ENCODE measurements at places on chromosomes 1 and 21.

GRCh38 chr1:225849925-225850324 is 32.3 kb downstream of the TMEM63A start:
- DNase-seq: no peak

GRCh38 chr1:22761101-22761500 is 50.5 kb downstream of the EPHB2 start:
- DNase-seq: no peak

DNA sequence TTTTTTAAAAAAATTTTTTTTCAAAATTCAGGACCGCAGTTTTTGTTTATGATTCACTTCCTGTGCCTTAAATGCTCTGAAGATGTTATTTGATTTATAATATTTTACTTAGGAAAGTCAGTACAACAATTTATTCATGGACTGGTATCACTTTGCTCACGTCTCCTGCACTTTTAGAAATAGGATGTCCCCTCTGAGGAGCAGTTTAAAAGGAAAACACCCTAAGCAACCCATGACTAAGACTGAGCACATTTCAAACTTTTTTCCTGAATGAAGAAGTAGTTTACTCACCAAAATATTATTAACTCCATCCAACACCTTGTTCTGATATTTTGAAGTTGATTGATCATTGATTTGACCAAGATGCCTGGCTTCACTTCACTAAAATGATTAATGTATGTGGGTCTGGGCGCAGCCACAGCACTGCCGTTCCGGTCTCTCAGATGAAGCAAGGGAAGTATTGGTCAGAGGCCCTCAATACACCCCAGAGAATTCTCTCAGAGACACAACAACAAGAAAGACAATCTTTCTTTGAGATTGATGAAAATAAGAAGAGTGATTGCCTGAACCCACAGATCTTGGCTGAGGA is 223.9 kb downstream of the TGFB2 start:
- DNase-seq: no peak

GRCh38 chr1:179141592-179142251 is 59.9 kb downstream of the TOR3A start:
- DNase-seq: no peak

DNA sequence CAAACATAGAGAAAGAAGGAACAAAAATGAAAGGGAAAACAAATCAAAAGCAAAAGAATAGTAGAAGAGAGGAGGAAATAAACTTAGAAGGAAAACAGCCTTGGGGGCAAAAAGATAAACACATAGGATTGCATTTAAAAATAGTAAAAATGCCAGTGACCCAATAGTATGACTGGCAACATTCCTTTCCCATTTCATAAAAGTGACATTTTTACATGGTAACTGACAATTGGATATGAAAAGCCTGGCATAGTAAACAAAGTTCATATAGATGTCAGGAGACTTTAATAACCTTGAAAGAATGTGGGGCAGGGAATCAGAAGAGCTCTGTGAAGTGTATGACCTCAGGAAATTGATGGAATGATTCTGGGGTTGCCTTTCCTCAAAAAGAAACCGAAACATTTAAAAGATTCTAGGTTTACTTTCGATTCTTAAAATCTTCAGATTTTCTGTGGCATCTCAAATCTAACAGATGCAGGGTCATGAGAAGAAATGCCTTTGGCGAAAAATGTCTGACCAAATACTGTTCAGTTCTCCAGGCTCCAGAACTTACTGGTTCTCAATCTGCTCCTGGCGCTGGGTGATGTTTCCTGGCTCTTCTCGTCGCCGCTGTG is 33.7 kb downstream of the SPTA1 start:
- no peak for DNase-seq

DNA sequence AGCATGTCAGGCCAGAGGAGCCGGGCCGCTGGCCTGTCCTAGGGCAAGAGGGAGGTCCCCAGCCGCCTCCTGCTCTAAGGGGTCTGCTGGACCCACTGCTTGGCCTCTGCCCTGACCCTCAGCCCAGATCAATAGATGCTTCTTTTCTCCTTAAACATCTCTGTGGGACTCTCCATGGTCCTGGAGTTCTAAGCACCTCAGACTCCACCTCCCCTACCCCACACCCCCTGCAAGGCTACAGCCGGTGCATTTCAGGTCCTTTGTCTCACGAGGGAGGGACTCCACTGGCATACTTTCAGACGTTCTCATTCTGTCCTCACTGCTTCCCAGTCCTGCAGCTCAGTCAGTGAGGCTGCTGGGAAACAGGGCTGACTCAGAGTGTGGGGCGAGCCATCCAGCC is 11.0 kb downstream of the CNTN2 start:
- DNase-seq: no peak

DNA sequence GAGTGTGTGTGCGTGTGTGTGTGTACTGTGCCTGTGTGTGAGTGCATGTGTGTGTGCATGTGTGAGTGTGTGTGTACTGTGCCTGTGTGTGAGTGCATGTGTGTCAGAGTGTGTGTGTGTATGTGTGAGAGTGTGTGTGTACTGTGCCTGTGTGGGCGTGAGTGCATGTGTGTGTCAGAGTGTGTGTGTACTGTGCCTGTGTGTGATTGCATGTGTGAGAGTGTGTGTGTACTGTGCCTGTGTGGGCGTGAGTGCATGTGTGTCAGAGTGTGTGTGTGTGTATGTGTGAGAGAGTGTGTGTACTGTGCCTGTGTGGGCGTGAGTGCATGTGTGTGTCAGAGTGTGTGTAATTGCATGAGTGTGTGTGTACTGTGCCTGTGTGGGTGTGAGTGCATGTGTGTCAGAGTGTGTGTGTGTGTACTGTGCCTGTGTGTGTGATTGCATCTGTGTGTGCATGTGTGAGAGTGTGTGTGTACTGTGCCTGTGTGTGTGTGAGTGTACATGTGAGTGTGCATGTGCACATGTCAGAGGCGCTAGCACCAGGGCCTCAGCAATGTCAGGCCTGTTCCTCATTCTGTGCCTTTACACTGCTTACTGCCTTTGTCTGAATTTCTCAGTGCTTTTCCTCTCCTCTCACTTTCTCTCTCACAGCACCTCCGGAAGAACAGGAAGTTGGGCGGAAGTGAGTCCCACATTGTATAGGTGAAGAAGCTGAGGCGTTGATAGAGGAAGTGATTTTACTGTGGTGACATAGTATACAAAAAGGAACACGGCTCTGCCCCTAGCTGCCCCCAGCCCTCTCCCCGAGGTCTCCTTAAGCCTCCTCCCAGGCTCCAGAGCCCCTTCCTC is 4.9 kb downstream of the SLC5A9 start:
- DNase-seq: no peak

DNA sequence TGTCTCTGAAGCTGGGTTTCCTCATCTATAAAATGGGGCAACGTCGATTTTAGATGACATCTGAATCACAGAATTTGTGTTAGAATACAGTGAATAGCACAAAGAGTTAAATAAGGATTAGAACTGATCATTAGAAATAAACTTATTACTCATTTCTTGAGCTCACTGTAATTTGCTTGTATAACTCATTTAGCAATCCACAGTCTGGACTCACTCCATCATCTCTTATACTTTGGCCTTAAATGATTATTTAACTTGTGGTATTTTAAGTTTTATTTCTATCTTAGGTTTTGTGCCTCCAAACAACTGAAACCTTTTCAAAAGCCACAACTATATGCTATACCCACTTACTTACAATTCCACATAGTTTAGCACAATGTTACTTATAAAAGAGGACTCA is 128.0 kb downstream of the CDC42BPA start:
- no peak for DNase-seq

- no peak for DNase-seq
Measured at GRCh38 chr1:185984113-185984836, 250.1 kb downstream of the HMCN1 start.

GRCh38 chr1:207962716-207963426 is 51.9 kb upstream of the CD34 start:
- DNase-seq: no peak

GRCh38 chr1:2472561-2473177 is 3.4 kb upstream of the PLCH2 start:
- DNase-seq: no peak

DNA sequence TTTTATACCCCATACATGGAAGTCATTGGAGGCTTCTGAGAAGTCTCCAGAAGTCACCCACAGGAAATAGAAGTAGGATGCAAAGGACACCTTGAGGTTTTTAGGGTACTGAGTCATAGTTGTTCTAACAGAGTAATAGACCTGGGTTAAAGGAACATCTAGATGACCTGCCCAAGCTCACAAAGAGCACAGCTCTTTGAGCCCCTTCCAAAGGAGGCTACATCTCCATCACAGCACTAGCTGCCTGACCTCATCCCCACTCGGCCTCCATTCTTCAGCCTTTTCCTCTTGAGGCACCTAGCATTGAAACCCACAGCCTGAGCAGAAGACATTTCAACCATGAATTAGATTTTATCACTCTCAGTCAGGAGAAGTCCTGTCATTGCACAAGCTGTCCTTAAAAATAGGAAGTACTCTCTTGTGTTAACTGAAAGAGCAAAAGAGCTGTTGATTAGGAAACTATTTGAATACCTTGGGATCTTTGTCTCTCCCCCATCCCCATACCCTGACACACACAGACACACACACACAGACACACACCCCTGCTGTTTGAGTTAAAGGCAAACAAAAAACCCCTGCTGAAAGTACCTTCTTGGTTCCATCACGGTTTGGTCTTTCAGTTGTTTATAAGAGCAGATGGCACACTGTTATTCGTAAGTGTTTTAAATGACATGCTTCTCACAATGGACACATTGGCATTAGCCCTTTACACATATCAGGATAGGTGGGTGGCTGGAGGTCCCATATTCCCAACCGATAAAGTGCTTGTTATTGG is 22.2 kb downstream of the MKNK1 start:
- peak; percentile 86 for DNase-seq

DNA sequence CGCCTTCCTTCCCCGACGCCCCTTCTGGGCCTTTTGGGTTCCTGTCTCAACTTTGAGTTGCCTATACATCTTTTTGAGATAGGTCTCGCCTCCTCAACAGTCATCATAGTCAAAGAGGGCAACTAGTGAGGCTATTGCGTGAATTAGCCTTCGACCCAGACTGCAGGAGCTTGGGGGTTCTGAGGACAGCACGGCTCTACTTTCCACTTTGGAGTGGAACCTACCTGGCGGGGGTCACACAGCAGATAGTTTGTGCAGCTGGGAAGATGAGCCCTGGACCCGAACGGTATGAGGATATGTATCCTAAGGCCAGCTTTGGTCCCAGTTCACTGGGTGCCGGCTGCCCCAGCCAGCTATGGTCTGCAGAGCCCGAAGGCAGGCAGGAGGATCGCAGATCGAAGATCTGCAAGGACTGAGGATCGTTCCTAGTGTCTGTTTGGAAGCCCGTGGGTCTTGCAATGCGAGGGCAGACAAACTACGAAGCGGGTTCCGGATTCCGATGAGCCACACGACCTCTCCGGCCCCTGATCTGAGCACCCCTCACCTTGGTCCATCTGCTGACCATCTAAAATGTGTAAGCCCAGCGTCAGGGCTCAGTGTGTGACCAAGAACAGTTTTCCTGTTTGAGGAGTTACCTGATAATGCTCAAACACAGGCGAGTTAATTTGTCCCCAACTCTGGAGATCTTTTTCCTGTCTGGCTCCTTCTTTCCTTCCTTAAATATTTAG is 8.1 kb downstream of the FOXD2 start:
- no peak for DNase-seq

DNA sequence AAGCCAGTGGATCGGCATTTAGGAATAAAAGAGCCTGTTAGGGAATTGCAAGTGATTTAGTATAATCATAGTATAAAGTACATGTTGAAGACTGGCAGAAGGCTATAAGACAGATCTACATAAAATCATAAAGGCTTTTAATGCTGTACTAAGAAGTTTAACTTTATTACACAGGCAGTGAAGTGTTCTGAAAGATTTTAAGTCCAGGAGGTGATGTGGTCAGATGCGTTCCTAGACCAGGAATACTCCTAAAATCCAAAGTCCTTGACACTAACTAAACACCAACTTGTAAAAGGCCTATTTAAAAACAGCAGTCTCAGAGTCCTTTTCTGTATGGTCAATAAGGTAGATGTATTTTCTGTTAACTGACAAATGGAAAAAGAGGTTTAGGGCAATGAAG is 57.0 kb downstream of the KIFAP3 start:
- no peak for DNase-seq

GRCh38 chr1:154326546-154327465 is 1.5 kb downstream of the ATP8B2 start:
- no peak for DNase-seq

GRCh38 chr1:220747437-220748088 is 559 bp upstream of the MTARC2 start:
- no peak for DNase-seq

- DNase-seq: no peak
Measured at GRCh38 chr1:8646189-8646588, 171.3 kb downstream of the RERE start.

DNA sequence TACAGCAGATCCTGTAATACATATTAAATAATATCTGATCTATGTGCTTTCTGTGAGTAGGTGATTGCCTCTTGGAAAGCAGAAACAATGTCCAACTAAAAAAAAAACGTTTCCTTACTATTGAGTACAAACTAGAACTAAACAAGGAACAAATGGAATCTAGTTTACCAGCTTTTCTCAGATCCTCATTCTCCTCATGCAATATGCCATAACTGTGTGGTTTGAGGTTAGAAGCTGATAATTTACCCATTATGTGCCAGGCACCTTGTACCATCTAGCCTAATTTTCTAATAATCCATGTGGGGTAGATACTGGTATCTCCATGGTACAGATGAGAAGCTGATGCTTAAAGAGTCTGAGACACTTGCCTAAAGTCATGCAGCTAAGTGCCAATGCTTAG is 154.7 kb downstream of the PTGER3 start:
- no peak for DNase-seq

DNA sequence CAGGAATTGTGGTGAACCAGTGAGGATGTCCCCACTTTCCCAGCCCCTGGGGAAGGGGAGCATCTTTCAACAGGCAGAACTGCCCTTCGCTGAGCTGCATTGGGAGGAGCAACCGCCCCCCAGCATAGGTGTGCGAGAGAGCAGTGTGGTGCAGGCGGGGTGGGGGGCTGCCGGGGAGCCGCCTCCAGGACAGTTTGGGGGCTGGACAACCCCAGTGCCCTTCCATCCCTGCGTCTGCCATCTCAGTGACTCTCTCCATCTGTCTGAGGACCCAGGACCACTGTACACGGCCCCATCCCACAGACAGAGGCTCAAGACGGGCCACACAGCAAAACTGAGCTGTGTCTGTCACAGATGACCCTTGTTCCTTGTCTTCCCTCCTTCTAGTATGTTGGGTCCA is 14.2 kb downstream of the PODN start:
- no peak for DNase-seq

DNA sequence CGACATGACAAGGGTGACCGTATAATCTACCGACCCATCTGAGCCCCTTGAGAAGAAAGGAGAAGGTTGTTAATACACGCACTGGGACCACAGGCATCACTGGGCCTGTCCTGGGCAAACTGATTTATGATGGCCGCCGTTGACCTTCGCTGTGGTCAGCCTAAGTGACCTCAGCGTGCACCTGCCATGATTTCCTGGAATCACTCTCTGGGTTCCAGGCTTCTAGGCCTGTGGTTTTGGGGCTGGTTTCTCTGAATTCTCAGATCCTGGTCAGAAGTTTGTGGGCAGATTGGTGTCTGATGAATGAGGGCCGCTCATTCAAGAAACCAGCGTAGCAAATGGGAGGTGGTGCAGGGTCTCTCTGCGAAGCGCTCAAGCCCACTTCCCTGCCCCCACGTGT is 64.0 kb downstream of the SIK1 start:
- no peak for DNase-seq

All from T-helper 1 cell (primary cell).